AG09309 (cell line): ENCODE measurements at places on chromosomes 7 and 10.

GRCh38 chr10:93403152-93404047 is 78.7 kb downstream of the MYOF start:
- DNase-seq, result no peak

GRCh38 chr7:141076377-141076776 is 2.5 kb downstream of the TMEM178B start:
- no peak for DNase-seq

GRCh38 chr10:77029777-77030717 is 607.6 kb downstream of the KCNMA1 start:
- no peak for DNase-seq

DNA sequence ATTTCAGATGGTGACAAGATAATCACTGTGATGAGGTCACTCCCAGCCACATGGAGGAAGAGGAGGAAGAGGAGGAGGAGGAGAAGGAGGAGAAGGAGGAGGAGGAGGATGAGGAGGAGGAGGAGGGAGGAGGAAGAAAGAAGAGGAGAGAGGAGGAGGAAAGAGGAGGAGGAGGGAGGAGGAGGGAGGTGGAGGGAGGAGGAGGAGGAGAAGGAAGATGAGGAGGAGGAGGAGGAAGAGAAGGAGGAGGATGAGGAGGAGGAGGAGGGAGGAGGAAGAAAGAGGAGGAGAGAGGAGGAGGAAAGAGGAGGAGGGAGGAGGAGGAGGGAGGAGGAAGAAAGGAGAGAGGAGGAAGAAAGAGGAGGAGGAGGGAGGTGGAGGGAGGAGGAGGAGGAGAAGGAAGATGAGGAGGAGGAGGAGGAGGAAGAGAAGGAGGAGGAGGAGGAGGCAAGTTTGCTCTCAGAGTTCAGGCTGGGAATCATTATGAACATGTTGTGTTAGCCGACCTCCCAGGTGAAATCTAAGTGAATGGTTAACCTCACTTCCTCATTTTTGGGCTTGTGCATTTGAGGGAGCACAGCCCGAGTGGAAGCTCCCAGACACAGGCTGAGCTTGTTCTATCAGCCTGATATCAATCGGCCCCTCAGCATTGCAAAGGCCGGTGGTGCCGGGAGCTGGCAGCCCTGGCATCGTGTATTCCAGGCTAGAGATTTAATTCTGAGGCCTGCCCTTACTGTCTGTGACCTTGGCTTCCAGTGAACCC is 236.2 kb upstream of the PITRM1 start:
- DNase-seq, result no peak

DNA sequence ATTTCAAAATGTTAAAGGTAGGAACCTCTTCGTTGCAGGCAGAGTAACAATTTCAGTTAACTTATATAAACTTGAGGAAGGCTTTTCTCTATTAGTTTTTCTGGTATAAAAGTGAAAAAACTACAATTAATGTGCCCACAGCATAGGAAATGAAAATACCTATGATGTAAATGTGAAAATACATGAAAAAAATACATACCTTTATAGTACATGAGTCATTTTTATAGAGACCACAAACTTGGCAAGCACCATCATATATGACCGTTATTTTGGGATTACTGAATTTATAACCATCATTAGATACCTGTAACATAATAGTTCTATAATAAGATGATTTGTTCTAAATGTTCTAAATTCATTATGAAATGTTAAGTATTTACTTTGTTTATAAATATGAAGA is 42.7 kb downstream of the VWDE start:
- no peak for DNase-seq

GRCh38 chr7:80910228-80910627 is 8.6 kb downstream of the SEMA3C start:
- no peak for DNase-seq

DNA sequence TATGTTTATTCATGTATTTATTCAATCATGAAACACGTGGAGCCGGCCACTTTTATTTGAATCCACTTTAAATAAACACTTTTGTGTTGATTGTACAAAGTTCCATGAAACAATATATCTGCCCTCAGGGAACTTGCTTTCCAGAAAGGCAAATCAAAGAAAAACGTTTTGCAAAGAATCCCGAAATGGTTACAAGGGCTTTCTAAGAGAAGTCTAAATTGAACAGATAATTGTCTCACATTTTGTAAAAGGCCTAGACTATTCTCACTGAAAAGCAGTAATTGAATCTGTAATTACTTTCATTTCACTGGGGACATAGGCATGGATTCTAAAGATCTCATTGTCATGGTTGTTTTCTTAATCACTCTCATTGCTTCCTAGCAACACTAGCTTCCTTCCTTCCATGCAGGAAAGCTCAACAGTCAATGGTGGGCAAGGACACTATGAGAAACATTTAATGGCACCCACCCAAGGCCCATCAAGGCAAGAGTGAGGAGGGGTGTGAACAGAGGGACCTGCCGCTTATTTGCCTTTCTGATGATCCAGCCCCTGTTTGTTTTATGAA is 622.4 kb upstream of the C7orf33 start:
- no peak for DNase-seq

- no peak for DNase-seq
These were observed 58.7 kb downstream of the PTEN start for GRCh38 chr10:87921931-87922688.

- no peak for DNase-seq
These were observed 100.1 kb downstream of the CACNB2 start for GRCh38 chr10:18240185-18240882.

DNA sequence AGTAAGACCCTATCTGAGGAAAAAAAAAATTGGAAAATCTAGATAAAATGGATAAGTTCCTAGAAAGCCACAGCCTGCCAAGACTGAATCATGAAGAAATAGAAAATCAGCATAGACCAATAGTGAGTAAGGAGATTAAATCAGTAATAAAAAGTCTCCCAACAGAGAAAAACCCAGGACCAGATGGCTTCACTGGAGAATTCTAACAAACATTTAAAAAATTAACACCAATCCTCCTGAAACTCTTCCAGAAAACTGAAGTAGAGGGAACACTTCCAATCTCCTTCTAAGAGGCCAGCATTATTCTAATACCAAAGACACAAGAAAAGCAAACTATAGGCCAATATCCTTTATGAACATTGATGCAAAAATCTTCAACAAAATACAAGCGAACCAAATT is 8.8 kb upstream of the LIMK1 start:
- DNase-seq, result no peak

DNA sequence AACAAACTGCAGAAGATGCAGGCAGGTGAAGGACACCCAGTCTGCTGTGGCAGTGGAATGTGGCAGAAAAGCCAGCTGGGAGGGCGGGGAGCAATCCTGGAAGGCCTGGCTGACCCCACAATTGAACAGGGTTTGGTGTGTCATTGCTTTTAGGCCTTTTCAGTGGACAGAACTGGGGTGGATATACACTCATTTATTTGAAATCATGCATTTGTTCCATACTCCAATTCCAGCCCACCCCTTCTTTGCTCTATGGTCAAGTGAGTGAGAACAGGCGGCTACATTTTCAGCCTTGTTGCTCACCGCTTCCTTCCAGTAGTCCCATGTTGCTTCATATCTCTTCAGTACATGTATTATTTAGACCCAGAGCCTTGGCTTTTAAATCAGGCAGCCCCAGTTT is 39.8 kb downstream of the PTPN12 start:
- no peak for DNase-seq

DNA sequence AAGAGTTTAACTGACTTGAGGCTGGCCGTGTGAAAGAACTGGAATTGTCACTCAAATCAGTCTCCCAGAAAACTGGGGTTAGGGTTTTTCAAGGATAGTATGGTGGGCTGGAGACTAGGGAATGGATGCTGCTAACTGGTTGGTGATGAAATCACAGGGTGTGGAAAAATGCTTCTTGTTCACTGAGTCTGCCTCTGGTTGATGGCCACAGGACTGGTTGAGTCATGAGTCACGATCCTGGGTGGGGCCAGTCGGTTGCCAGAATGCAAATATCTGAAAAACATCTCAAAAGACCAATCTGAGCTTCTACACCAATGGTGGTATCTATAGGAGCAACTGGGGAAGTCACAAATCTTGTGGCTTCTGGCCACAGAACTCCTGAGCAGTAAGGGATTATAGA is 16.3 kb upstream of the BAMBI start:
- peak; percentile 59 for DNase-seq

DNA sequence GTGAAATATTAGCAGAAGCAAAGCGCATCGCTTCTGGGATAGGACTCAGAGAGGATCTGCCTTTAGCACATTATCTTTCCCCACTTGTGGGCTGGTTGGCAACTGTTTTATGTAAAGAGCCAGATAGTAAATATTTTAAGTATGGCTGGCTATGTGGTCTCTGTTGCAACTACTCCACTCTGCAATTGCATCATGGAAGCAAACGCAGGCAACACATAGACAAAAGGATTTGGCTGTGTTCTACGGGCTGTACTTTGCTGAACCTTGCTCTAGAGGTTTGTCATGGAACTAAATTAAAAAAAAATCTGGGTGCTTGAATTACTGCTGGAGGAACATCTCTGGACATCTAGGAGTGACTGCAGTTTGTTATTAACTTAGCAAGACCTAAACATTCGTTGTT is 307.8 kb upstream of the TPK1 start:
- no peak for DNase-seq
